ENCODE measurements at places on chromosomes 6 and 20.

DNA sequence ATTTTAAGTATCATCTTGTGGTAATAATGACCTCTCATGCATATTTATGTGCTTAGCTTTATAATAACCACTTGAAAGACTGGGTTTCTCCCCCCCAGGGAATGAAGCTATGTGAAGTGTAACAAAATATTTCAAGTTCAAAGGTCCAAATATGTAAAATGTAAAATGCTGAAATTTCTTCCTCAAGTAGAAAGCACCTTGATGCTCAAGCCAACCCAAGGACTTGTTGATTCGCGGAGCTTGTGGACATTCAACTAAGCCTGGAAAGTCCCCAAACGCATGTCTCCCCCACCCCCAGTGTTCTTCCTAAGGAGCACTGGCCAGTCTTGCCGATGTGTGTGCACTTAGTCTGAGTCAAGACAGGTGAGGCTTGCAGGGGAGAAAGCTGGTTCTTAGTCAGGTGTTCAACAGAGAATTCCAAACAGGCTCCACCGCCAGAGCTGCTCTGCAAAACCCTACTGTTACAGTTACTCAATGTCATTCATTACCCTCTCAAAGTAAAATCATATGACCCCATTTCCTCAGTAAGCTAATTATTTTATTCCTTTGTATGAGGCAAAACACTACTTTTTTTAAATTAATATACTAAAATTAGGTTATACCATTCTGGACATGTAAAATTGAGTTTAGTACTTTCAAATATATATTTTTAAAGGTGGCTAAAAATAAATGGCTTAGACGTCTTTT is 46.9 kb upstream of the QKI start:
- no peak for DNase-seq

- DNase-seq, result peak; percentile 62
These were observed 37.2 kb downstream of the GTF2H5 start for GRCh38 chr6:158205169-158205944.

DNA sequence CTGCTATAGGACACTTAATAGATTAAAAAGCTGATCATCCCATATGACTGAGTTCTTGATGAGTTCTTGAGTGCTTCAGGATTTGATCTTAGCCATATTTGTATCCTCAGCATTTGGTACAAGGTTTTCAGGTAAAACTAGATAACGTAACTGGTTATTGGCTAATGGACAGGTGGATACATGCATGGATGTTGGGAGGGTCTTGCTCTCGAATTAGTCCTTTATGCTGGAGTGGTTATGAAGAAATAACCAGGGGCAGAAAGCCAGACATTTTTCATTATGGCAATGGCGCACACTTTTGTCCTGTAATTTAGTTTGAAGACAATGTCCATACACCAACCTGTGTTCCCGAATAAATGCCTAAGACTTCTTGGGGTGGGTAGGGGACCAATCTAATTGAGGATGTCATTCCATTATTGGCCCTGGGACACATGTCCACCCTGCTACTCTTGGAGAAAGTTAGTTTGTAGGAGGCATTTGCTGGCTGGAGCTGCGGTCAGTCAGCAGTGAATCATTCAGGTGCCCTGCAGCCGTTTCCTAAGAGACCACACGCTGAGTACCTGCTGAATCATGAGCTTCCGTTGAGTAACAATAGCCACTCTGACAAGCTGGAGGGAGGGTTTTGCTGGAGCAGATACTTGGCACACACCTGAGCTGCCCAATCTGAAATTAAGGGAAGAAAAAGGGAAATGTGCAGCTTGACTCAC is 194.4 kb downstream of the FOXA2 start:
- no peak for DNase-seq

DNA sequence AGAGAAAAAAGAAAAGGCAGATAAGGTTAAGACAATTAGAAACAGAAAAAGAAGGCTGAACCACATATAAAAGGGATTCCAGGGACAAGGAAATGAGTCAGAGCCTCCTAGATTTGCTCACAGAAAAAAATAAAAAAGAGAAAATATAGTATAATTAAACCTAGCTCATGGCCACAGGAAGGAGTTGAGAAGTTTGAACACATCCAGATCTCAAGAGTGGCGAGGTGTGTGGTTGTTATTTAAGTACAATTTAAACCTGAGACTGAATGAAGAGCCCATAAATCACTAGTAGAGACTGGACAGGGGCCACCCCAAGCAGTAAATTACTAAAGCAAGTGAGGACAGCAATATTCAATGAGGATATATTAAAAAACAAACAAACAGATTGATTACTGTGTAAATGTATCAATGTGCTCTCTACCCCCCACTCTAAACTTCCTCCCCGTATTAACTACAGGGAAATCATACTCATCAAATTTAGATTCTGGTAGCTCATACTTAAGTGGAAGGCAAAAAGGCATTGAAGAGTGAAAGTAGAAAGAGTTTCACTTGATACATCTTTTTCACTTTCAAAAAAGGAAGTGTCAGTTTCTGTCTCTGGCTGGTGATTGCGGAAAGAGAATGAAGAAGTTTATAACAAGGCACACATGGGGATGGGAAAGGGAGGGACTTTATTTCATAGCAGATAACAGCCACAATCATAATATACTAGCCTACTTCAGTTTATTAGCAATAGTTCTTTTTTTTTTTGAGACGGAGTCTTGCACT is 49.3 kb upstream of the SCAF8 start:
- no peak for DNase-seq

GRCh38 chr6:81263531-81264168 is 488.8 kb downstream of the TENT5A start:
- no peak for DNase-seq

DNA sequence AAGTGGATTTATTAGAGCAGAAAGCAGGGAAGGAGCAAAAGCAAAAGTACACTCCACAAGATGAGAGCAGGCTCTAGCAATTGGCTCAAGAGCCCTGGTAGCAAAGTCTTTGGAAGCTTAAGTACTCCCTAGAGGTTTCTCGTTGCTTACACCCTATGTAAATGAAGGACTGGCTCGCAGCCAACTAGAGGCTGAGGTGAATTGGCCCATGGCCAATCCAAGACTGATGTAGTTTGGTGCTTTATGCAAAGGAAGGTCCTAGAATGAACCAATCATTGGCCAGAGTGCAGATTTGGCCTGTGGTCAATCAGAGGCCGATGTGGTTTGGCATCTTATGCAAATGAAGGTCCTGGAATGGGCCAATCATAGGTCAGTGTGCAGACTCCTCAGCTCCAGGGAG is 191.3 kb upstream of the ARID1B start:
- DNase-seq, result no peak

DNA sequence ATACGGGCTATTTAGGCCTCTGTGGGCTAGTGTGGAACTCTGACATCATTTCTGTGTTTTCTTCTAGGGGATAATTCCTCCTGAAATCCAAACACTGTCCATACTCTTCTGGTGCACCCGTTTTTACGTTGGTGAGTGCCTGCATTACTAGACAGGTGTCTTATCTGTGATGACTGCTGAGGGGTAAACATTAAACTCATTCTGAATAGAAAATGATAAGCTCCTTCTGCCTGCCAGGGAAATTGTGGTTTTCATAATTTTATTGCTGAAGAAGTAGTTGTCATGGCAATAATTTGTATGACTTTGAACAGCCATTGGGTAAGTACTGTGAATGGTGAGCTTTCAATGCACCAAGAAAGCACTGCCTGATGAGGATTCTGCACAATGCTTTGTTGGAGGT is 705.6 kb downstream of the UTRN start:
- no peak for DNase-seq

DNA sequence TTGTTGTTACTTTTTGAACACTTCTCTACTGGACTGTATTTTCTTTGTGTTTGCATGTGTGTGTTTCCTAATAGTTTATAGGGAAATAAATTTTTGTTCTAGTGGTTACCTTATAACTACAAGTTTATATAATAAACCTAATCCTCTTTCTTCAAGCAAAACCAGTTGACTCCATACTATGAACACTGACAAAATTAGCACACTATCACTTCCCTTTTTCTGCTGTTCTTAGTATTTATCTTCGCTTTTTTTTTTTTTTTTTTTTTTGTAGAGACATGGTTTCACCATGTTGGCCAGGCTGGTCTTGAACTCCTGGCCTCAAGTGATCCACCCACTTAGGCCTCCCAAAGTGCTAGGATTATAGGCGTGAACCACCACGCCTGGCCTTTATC is 25.0 kb upstream of the C6orf62 start:
- DNase-seq, result no peak

DNA sequence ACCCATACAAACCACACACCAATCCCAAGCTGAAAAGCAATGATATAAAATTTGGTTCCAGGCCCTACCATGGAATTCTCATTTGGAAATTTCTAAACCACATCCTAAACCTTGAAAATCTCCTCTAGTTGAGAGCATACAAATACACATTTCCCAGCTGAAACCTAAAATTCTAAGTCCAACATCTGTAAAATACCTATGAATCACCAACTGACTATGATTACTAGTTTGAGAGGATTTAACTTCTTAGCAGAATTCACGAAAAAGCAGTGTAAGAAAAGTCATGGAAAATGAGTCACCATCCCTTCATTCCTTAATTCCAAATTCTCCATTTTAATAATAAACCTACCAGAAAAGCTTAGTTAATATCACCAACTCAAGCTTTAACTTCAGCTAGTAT is 15.4 kb downstream of the RANBP9 start:
- no peak for DNase-seq

DNA sequence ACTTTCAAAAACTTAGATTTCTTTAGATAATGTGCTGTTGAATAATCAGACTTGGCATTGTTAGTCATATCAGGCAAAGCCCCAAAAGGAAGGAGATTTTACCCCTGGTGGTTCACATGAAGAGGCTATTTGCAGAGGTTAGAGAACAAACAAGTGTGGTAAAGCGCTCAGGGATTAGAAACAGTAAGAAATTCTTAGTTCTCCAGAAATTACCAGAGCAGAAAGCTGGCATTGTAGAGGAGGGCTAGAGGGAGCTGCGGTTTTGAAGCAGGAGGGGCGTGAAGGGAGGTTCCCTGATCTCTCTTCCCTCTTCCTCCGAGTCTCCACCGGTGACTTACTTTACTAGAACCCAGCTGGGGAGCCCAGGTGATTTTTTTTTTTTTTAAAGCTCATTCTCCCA is 10.2 kb downstream of the MYO6 start:
- DNase-seq, result no peak

DNA sequence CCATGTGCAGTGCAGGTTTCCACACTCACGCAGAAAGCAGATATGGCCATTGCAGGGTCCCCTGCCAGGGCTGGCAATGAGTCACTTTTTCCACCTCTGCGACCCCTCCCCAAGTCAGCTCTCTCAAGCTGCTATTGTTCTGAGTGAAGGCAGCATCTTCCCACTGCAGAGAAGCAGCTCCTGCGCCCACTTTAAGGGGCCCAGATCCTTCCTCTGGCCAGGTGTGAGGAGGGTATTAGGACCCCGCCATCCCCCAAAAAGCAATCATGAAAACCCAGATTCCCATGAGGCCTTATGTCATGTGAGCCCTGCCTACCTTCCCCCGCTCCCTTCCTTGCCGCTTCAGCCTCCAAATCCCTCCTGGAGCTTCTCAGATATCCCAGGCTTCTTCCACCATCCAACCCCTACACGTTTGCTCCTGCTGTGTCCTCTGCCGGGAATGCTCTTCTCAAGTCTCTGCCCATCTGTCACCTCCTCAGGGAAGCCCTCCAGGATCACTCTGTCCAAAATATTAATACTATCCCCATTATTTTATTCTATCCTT is 220.3 kb downstream of the NFATC2 start:
- DNase-seq, result no peak

- no peak for DNase-seq
These were observed 373.2 kb upstream of the CNR1 start for GRCh38 chr6:88539295-88539764.

GRCh38 chr6:138204303-138204702 is 14.0 kb downstream of the PBOV1 start:
- DNase-seq, result no peak

DNA sequence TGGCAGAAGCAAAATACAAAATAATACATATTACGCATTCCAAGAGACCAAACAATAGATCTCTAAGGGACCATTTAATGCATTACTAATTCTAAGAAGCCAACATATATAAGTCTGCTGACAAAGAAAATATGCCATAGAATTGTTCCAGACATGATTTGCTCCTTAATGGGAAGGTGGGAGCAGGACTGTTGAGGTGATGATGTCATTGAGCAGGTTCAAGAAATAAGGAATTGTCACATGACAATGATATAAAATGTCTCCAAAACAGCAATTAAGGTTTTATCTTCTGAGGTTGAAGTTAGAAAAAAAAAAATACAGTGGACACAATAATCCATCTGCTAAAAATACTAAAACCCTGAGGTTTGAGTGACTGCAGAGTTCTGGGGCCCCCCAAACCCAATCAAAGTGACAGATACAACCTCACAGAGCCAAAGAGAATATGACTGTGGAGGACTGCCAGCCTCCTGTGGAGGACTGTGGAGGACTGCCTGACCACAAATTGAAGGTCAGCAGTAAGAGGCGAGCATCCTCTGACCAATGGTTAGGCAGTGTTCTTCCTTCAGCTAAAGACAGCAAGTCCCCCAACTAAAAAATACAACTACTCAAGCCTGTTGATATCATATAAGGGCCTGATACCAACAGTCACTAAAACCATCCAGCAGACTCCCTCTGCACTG is 39.0 kb downstream of the TOMM6 start:
- no peak for DNase-seq

- no peak for DNase-seq
These were observed 31.4 kb downstream of the PTK7 start for GRCh38 chr6:43107344-43108062.

DNA sequence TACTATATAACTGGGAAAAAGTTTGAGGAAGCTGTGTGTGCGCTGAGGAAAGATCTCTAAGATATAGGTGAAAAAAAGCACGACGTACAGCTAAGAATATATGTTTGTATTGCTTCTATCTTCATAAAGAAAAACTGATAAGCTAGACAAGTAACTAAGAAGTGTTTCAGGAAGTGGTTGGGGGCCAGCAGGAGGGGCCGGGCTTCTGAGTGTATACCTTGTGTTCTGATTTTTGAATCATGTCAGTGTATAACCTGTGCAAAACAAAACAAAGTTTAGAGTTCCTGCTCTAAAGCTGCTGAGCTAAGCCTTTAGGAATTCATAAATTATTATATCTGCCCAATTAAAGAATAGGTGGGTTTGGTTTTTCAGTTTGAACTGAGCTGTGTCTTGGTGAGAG is 7.9 kb upstream of the OSER1 start:
- no peak for DNase-seq

DNA sequence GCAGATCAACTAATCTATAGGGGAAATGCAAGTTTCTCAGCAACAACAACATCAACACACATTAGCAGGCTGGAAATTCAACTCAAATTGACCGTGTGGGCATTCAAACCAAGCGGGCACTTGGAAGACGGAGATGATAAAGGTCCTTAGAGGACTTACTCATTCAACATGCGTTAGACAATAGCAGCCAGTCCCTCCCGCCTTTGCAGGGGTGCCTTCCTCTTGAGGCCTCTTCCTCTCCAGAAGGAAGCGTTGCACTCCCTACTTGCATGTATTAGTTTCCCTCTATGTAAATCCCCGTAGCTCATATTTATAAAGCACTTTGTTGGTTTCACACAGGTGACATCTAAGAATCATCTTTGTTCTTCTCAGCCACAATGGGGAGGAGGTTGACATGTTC is 300.8 kb upstream of the STXBP5 start:
- no peak for DNase-seq
